ENCODE measurements at places on chromosomes 3 and 15.

DNA sequence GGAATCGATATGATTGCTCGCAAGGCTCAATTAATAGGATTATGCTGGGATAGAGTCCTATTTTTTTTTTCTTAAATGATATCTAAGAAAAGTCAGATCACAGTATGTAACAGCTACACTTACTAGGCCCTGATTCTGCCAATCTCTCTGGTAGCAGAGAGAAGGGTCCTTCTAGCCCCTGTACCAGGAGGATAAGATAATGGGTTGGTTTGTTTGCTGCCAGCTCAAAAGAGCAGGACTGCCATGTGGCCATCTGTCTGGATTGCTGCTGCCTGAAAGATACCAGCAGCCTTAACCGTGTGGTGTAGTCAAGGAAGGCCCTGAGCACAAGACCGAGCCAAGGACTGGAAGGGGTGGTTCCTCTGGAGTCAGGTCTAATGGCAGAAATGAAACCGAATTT is 236.4 kb downstream of the KLF13 start:
- DNase-seq = no peak

GRCh38 chr15:53976844-53977392 is 1.3 kb upstream of the UNC13C start:
- DNase-seq = peak; percentile 83

DNA sequence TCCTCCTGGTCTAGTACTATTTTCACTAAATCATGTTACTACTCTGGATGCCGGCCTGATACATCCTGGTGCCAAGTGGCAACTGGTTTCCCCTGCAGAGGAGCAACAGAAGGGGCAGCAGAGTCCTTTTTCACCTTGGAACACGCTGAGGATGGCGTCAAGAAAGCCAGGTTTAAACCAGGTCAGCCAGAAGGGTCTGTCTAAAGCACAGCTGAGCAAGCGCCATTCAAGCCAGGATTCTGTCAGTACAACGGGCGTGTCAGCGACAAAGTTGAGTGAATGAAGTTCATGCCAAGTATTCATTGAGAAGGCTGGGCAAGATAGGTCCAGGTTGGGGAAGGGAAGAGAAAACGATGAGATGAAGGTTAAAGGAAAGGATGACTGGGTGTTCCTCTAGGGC is 88.2 kb downstream of the FBN1 start:
- no peak for DNase-seq

GRCh38 chr15:33865416-33865815 is 102.9 kb upstream of the CHRM5 start:
- no peak for DNase-seq

DNA sequence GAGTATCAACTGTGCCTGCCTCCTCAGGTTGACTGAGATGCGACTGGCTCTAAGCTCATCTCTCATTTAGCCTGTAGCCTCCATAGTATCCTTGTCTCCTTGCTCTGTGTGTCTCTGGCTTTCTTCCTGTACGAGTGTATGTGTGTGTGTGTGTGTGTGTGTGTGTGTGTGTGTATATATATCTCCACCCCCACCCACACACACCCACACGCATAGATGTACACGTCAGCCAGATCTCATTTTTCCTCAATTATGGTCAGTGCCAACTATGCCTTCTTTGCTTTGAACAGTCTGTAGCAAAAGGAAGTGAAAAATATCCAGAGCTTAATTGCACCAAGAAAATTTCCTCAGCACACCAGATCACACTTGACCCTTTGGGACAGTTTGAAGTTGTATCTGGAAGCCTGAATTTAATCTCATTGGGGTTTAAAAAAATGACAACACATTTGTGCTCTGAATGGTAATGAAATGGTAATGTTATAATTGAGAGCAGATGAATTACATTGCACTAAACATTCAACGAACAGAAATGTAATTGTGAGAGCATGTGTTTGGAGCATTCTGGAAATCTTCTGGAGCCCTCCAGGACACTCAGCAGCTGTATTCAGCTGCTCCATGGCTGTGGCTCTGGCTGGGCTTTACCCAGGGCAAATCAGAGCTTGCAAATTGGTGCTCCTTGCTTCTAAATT is 63.6 kb downstream of the RYR3 start:
- DNase-seq = peak; percentile 92

Measured in brain (organoid and tissue), 16 donors.